MCF 10A (cell line): ENCODE measurements at places on chromosomes 4 and X.

DNA sequence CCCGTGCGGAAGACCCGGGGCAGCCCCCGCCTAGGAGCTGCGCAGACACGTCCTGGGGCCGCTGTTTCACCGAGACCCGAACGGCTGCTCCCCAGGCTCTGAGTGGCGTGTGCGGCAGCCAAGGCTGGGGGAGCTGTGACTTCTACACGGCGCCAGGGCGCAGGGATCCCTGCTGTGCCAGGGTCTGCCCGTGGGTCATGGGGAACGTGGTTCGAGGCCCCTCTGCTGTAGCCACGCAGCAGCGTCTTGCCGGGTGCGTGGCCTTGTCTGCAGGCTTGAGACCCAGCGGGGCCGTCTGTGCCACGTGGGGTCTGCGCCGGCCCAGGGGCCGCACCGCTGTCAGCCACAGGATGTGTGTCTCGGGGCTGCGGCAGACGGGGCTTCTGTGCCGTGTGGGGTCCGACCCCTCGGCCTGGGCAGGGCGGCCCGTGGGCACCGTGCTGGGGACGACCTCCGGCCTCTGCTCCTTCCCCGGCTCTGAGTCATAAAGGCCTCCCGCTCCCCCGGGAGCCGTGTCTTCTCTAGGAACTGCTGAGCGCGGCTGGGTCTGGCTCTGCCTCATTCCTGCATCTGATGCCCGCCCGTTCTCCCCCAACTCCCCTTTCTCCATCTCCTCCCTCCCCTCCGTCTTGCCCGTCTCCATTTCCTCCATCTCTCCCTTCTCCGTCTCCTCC lies 12.7 kb upstream of the GTPBP6 start:
- DNase-seq: no peak

- no peak for DNase-seq
Observed at GRCh38 chr4:110154582-110154981, 43.8 kb downstream of the ELOVL6 start.

DNA sequence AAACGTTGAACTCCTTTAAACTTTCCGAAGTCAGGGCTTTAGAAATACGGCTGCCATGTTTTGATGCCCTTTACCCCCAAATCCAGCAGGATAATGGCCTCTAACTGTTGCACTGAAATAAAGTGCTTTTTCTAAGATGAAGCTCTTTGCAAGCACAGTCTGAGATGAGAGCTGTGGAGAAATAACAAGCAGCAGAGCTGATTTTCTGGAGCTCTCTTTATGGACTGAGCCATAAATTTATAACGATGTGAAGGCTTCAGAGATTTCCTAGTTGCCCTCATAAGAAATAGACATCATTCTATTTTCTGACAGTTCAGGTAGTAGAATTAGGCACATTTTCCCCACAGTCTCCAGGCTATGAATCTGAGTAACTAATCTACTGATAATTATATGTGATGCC lies 567.3 kb downstream of the PDHA2 start:
- no peak for DNase-seq

DNA sequence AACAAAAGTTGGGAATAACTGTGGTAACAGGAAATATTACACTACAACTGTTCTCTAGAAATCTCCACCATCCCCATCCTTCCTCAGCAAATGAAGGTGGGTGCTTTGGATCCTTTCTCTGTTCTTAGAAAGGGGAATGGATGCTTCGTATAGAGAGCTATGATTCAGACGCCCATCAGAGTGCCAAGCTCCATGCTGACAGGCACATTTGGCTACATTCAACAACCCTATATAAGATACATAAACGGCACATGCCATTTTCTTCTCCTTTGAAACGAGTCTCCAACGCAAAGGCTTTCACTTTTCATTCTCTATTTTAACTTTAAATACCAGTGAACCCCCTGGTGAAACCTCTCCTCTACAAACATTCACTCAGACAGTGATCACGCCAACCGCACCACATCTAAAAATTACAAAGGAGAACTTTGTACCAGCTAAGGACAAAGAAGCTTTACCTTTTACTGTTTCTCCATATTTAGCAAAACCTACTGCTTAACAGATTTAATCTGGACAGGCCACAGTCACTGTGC lies 172.5 kb downstream of the TSPAN5 start:
- DNase-seq: no peak

- DNase-seq: no peak
Observed at GRCh38 chr4:66837279-66837922, 707.9 kb downstream of the CENPC start.

DNA sequence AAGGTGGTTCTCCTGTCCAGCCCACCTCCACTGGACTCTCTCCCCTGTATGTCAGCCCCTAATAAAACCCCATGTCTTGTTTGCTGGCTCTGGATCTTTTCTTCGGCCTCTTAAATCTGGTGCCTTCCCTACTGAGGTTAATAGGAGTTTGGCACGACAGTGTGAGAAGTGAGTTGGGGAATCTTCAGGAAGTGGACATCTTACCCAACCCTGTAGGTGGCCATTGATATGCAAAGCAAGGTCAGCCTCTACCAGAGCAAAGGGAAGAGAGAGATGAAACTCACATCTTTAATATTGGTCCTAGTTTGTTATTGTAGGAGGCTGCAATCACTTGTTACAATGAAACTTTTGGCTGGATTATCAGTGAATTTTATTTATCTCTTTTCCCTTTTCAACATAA lies 111.7 kb downstream of the CHRDL1 start:
- DNase-seq: no peak

DNA sequence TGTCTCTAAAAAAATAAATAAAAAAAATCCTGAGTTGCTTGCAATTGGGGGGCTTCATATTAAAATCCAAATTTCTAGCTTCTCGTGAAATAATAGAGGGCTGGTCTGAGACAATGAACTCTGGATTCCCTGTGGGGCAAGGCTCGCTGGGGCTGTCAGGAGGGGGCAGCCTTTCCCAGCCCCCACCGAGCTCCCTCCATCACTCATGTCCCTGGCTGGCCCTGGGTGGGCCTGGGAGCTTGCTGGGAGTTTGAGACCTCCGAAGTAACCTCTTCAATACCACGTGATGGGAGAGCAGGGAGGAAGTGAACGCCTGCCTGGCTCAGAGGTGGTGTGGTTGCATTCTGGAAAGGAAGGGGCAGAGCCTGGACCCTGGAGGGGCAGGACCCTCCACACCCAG lies 54.0 kb upstream of the AFAP1 start:
- DNase-seq: no peak

GRCh38 chr4:162347842-162348213 lies 184.0 kb upstream of the FSTL5 start:
- DNase-seq: no peak

- DNase-seq: no peak
Observed at GRCh38 chr4:187065396-187065795, 341.7 kb upstream of the FAT1 start.

DNA sequence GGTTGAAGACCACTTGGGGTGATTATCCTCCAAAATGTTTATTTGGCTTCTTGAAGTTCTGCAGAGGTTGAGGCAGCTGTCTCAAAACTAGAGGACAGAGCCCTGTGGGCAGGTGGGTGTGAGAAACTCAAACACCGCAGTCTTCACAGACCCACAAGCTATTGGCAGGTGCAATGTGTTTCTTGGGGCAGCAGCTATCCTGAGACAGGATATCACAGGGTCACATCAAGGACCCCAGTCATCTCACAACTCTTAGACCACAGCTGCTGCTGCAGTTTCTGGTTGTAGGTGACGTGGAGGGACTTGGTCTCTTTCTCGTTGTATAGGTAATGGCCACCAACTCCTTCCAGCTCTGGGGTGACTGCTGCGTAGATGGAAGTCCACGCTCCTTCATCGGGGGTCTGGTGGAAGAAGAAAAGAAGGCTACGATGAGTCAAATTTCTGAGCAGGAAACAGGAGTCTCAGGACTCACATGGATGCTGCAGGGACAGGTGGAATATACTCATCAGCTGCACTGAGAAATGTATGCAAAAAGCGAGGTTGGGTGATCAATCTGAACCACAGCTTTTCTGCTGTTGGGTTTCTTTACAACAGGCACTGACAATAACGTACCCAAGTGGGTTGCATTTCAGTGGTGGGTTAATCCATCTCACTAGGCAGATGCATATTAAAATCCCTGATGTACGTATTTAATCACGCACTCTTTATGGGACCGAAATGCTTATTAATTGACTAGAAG lies 279.8 kb downstream of the DHRSX start:
- DNase-seq: no peak
